ENCODE measurements at places on chromosomes 1 and 21.

DNA sequence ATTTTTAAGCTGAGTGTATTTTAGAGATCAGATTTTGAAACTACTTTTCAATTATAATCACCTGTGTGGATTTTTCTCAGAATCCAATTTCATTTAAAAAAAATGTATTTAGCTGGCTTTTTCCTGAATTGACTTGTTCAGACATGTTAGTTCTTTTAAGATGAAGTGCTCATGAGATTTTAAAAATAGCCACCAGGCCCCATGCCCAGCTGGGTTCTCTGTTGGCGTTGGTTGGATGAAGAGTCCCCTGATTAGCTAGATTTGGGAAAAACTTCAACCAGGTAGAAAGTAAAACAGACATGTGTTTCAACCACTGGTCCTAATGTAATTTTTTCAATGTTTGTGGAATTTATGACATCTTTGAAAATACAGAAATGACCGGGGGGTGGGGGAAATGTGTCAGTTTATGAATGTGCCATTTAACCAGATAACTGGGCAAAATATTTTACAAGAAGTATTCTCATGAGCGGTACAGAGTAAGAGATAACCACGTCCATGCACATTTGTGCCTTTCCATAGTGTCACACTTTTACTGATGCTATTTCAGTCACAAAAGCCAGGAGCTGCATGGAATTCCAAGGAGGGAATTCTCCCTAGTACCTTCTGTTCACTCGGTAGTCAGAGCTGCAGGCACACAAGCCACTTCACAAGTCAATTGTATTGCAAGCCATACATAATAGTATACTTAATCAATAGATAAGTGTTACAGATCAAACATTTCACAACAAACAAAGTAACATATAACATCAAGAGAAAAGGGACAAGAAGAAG is 51.1 kb downstream of the KCNK1 start:
- no peaks in the 10 kb centered on the region for H3K36me3 ChIP-seq
- H3K4me1 ChIP-seq, result no peaks in the 10 kb centered on the region
- H3K27me3 ChIP-seq, result no peaks in the 10 kb centered on the region
- DNase-seq, result no peak
- H3K27ac ChIP-seq, result no peak overlapping the region

DNA sequence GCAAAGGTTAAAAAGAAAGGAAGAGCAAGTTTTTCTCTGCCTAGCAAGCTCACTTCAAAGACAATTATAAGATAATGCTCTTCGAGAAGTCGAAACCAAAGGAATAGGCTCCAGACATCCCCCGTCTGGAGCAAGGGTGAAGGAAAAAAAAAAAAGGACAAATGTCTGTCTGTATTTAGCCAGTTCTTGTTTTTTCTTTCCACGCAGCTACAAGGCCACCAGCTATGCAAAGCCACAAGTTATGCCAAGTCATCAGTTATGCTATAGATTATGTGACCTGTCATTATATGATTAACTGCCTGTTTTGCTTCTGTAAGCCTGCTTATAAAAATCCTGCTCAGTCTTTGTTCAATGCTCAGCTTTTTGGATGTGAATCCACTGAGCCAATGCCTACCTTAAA is 2.4 kb upstream of the THEM5 start:
- H3K27me3 ChIP-seq, result peaks cover 6% of the 10 kb centered on the region
- DNase-seq, result no peak
- no peak overlapping the region for H3K4me3 ChIP-seq
- no peaks in the 10 kb centered on the region for H3K36me3 ChIP-seq

DNA sequence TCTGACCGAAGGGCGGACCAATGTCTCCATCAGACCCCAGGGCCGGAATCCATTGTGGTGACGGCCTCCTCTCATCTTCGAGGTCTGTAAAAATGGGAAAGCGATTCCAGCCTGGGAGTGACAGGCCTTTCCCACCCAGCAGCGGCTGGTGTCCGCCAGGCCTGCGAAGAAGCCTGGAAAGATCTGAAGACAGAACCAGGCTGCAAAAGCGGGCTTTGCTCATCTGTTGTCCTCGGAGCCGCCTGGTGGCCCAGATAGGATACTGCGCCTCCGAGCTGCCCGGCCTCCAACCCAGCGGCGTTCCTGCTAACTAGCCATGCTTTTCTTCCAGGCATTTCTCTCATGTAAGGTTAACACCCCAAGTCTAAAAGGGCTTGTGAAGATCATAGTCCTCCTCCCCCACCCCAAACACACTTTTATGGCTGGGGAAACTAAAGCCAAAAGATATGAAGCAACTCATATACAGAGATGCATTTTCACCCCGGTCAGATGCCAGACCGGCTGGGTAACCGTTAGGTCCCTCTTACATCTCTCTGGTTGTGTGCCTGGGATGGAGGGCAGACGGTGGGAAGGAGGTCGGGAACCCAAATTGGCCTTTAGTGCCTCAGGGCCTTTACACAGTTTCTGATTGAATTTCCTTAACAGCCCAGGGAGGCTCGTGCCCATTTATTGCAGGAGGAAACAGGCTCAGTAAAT is 1.9 kb upstream of the DHRS3 start:
- H3K4me3 ChIP-seq, result peak overlapping the region; percentile 86
- peaks cover 15% of the 10 kb centered on the region for H3K27me3 ChIP-seq

- no peak for DNase-seq
- H3K36me3 ChIP-seq, result no peaks in the 10 kb centered on the region
- H3K4me3 ChIP-seq, result no peak overlapping the region
- H3K4me1 ChIP-seq, result peaks cover 10% of the 10 kb centered on the region
- peaks cover 22% of the 10 kb centered on the region for H3K27me3 ChIP-seq
- no peak overlapping the region for H3K27ac ChIP-seq
Observed at GRCh38 chr1:21666576-21667320, 2.4 kb downstream of the RAP1GAP start.

DNA sequence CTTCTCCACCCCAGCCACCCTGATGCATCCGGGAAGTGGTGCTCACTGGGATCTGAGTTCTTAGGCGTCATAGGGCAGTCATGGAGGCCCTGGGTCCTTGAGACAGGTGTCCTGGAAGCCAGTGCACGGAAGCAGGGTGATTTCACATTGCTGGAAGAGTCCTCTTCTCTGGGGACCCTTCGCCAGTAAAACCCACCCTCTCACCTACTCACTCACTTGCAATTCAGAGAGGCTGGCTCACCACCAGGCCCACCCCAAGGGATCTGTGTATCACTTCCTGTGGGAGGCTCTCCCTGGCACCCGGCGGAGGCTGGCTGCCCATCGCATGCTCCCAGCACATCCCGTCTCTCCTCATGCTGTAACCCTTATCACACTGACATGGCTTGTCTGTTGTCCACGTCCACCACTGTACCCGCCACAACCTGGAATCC is 40.2 kb upstream of the EPS8L3 start:
- H3K4me1 ChIP-seq, result peaks cover 3% of the 10 kb centered on the region
- DNase-seq, result no peak
- no peak overlapping the region for H3K4me3 ChIP-seq
- peaks cover 2% of the 10 kb centered on the region for H3K27me3 ChIP-seq
- no peak overlapping the region for H3K27ac ChIP-seq

DNA sequence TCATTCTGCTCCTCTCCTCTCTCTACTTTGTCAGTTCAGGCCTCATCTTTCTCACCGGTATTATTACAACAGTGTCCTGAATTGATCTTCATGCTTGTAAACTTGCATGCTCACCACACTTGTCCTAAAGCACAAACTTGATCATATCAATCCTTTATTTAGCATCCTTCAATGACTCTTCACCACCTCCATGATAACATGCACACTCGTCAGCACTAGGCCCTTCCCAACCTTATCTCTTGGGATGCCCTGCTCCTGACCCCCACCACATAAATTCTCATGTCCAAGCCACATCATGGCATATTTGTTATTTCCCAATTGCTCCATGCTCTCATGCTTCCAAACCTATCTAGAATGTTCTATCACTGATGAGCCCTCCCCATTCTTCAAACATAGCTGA is 103.1 kb downstream of the ENAH start:
- no peak for DNase-seq
- no peak overlapping the region for H3K27ac ChIP-seq
- H3K27me3 ChIP-seq, result peaks cover 1% of the 10 kb centered on the region

GRCh38 chr1:68464891-68465290 is 15.1 kb upstream of the RPE65 start:
- no peak overlapping the region for H3K4me3 ChIP-seq
- DNase-seq, result no peak
- no peak overlapping the region for H3K27ac ChIP-seq

DNA sequence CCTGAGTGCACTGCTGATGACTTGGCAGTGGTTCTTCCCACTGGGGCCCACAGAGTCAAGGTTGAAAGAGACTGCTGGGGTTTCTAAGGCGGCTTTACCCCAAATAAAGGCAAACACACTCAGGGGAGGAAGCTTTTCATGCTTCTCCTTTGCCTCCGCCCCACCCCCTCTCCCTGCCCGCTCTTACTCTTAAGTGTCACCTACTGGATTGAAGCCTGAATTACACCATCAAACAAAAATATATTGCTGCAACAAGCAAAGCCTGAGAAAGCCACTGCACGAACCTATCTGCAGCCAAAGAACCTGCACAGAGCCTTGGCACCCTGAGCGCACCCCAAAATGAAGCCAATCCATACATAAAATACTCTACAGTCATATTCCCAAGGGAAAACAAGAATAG is 63.1 kb downstream of the PTGFR start:
- no peak for DNase-seq
- H3K4me3 ChIP-seq, result no peak overlapping the region
- H3K27ac ChIP-seq, result no peak overlapping the region
- no peaks in the 10 kb centered on the region for H3K36me3 ChIP-seq
- H3K4me1 ChIP-seq, result no peaks in the 10 kb centered on the region

- H3K36me3 ChIP-seq, result no peaks in the 10 kb centered on the region
- no peak overlapping the region for H3K27ac ChIP-seq
- H3K4me1 ChIP-seq, result peaks cover 3% of the 10 kb centered on the region
- peaks cover 2% of the 10 kb centered on the region for H3K27me3 ChIP-seq
Observed at GRCh38 chr1:117167402-117167801, 43.3 kb downstream of the VTCN1 start.

- H3K27ac ChIP-seq, result no peak overlapping the region
- no peak overlapping the region for H3K4me3 ChIP-seq
- no peaks in the 10 kb centered on the region for H3K4me1 ChIP-seq
- DNase-seq, result no peak
- H3K27me3 ChIP-seq, result no peaks in the 10 kb centered on the region
Observed at GRCh38 chr21:46428286-46428685, 30.4 kb upstream of the DIP2A start.

DNA sequence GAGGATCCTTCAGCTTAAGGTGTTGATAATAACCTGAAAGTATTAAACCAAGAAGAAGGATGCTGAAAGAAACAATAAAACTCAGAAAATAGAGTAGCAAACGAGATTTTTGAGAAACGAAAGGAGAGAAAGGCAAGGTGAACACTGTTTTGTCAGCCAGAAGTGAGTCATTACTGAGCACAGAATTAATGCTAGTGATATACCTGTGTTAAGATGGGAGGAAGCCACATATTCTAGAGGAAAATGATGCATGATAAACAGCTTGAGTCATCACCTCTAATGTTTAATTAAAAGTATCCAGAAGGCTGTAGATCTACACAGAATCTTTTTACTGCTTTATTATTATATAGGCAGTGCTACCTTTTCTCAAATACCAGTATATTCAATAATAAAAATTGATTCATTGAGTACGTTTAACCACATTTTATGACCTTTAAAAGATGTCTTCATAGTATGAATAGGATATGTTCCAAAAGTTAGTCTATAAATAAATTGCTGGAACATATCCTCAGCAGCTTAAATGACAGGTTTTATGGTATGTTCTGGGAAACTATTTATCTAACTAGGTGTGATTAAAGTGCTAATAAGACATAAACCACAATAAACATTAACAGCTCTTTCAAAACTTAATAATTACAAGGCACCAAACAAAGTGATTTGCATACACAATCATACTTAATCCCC is 10.3 kb downstream of the SH3GLB1 start:
- peaks cover 11% of the 10 kb centered on the region for H3K4me1 ChIP-seq
- H3K36me3 ChIP-seq, result peaks cover 8% of the 10 kb centered on the region
- H3K27me3 ChIP-seq, result no peaks in the 10 kb centered on the region
- no peak overlapping the region for H3K27ac ChIP-seq

GRCh38 chr1:85585799-85586198 is 5.2 kb downstream of the CCN1 start:
- peaks cover 8% of the 10 kb centered on the region for H3K36me3 ChIP-seq
- peaks cover 28% of the 10 kb centered on the region for H3K27me3 ChIP-seq
- H3K4me3 ChIP-seq, result no peak overlapping the region

- H3K36me3 ChIP-seq, result peaks cover 2% of the 10 kb centered on the region
- H3K27ac ChIP-seq, result no peak overlapping the region
- DNase-seq, result no peak
- peaks cover 15% of the 10 kb centered on the region for H3K27me3 ChIP-seq
Observed at GRCh38 chr1:17516303-17517214, 22.9 kb upstream of the ARHGEF10L start.

- H3K27ac ChIP-seq, result no peak overlapping the region
- no peak for DNase-seq
- peaks cover 2% of the 10 kb centered on the region for H3K36me3 ChIP-seq
Observed at GRCh38 chr1:159929155-159930051, 4.1 kb upstream of the TAGLN2 start.

DNA sequence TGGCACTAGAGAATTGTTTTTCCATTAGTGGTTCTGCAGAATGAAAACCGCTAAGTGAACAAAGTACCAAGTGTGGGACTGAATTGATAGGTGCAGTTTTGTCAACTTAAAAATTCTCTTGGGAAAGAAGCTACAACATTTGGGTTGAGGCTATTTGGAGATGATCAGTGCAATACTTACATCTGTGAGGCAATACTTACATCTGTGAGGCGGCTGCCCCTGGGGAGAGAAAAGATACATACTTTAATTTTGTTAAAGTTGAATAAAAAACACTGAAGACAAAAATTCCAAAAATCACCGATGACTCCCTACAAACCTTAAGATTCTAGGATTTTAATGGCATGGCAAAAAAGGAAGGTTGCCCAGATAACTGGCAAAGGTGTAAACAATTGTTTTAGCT is 1.7 kb downstream of the CFAP410 start:
- no peak for DNase-seq
- H3K4me3 ChIP-seq, result no peak overlapping the region
- peaks cover 4% of the 10 kb centered on the region for H3K36me3 ChIP-seq
- peaks cover 10% of the 10 kb centered on the region for H3K4me1 ChIP-seq
- H3K27ac ChIP-seq, result no peak overlapping the region

DNA sequence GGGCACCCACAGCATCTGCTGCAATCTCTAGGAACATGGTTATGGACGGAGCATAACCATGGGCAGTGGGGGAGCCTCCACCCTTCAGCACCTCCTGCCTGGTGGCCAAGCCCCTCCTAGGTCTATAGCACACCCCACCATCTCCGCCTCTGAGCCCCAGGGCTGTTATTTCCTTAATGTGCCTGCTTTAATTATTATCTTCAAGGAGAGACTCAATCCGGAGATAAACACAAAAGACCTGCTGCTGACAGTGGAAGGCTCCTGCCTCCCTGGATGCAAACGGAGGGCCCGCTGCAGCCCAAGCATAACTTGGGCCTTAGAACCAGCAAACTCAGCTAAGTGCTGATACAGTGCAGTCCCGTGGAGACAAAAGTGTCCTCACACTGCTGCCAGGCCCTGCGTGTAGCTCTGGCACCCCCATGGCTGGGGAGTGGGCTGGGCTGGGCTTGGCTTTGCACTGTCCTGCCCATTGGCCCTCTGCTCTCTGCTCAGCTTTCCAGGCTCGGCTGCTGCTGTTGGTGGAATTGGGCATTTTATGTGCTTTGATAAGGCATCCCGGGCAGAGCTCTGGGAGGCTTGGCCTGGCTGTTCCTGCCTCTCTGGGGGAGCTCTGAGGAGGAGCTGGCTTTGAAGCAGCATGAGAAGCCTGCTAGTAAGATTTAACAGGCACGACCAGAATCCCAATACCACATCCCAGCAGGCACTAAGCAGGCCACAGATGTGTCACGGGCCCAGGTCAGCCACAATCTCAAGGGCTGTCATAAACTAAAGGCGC is 620.2 kb downstream of the PTPRU start:
- no peak overlapping the region for H3K4me3 ChIP-seq
- DNase-seq, result no peak
- H3K27me3 ChIP-seq, result peaks cover 6% of the 10 kb centered on the region
- no peak overlapping the region for H3K27ac ChIP-seq
